ENCODE measurements at places on chromosomes 2 and 18.

GRCh38 chr18:54960197-54960596 lies 936 bp upstream of the CCDC68 start:
- no peak for DNase-seq

- DNase-seq, result peak; percentile 14
Observed at GRCh38 chr18:11947214-11948191, 33.8 kb upstream of the IMPA2 start.

- DNase-seq, result no peak
Observed at GRCh38 chr2:199485732-199486335, 28.1 kb upstream of the SATB2 start.

DNA sequence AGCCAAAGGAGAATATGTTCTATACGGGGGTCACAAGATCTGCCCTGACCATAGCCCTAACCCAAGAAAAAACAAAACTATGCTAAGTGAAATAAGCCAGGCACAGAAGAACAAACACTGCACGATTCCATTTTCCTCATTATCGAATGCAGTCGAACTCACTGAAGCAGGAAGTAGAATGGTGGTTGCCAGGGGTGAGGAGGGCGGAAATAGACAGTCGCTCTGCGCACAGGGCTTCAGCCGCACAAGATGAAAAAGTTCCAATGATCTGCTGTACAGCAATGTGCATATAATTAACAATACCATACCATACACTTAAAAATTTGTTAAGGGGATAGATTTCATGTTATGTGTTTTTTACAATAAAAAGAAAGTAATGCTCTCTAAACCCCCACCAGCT lies 257.7 kb downstream of the TXNL1 start:
- no peak for DNase-seq

DNA sequence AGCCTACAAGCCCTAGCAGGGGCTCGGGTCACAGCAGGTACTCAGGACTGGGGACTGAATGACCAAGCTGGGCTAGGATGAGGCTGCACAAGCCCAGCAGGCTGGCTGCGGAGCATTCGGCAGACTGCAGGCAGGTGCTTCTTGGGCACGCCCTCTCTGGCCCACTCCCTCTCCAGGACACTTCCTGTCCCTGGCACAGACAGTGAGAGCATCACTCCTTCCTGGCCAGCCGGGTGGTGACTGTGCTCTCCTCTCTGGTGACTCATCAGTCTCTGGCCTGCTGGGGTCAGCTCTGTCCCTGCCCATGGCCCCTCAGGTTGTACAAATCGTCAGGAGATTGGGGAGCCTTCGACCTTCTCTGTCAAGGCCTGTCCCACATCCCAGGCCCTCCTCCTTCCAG lies 22.5 kb downstream of the C1QL2 start:
- no peak for DNase-seq

DNA sequence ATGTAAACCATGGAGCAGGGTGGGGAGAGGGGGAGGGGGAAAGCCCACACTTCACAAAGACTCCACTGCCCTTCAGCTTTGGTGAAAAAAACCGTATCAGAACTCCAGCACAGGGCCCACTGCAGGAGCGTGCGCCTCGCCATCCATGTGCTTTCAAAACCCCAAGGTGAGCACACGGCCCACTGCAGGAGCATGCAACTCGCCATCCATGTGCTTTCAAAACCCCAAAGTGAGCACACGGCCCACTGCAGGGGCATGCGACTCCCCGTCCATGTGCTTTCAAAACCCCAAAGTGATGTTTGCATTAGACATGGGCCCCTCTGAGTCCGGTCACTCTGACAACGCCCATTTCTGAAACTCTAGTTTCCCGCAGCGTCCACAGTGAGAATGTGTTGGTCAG lies 7.8 kb downstream of the TXNL4A start:
- DNase-seq, result no peak

DNA sequence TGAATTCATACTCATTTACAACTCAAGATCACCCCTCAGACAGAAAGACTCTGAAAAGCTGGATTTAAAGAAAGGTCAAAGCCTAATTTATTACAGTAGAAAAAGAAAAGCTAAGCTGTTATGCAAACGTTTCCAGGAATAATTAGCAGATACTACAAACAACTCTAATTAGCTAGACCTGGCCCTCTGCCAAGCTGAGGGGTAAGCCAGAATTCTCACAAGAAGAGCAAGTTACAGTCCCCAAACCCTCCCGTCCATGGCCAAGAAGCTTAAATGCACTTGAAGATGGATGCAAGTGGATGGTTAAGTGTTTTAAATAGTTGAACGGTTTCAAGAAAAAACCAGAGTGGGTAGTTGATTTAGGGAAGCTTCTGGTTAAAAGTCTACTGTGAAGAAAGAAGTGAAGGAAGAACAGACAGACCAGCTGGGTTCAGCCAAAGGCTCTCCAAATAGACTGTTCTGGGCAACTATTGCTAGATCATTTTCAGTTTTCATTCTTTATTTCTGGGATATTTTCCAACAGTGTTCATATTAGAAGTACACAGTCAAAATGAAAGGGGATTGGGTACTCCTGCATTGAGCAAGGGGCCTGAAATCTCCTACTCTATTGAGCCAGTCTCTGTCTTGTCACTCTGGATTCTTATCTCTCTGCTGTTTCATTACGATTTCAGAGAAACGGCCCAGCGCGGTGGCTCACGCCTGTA lies 4.8 kb downstream of the LMAN2L start:
- DNase-seq, result no peak

- DNase-seq, result no peak
Observed at GRCh38 chr2:216578325-216578724, 54.9 kb upstream of the IGFBP2 start.

DNA sequence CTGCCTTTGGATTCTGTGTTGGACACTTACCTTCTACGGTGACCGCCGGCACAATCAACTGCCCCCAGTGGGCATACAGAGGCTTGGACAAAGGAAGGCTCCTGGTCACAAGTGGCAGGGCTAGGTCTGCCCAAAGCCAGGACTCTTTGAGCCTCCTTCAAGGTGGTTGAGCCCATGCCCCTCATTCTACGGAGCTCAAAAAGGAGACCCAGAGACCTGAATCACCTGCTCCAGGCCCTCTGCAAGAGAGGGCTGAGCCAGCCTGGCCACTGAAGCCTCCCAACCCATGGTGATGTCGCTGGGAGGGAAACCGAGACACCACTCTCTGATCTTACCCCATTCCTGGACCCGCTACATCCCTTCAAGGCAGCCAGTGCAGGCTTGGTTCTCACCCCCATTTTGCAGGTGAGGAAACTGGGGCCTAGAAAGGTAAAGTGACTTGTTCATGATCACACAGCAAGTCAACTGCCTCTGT lies 87.9 kb downstream of the INHBB start:
- DNase-seq, result no peak

DNA sequence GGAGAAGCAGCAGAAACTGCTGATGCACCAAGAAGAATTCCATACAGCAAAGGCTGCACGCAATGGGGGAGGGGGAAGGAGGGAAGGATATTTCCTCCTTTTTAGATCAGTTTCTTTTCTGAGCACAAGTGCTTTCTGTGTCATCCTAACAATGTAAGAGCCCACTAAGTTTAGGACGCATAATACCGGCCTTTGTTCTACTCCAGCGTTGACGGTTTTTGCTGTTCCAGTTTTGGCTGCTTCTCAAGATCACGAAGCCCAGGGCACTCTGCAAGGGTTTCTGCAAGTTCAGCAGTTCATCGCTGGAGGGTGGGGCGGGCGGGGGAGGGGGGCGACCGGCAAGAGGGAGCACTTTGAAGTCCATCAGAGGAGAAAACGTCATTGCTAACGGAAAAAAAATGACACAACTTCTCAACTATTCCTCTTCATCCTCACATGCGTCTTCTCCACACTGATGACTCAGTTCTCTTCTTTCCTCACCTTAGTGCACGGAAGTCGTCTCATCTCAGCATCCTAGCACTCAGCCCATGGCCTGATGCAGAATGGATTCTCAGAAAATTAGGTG lies 8.7 kb downstream of the FAM178B start:
- no peak for DNase-seq

- DNase-seq, result no peak
Observed at GRCh38 chr2:161159456-161160225, 587 bp upstream of the TANK start.

DNA sequence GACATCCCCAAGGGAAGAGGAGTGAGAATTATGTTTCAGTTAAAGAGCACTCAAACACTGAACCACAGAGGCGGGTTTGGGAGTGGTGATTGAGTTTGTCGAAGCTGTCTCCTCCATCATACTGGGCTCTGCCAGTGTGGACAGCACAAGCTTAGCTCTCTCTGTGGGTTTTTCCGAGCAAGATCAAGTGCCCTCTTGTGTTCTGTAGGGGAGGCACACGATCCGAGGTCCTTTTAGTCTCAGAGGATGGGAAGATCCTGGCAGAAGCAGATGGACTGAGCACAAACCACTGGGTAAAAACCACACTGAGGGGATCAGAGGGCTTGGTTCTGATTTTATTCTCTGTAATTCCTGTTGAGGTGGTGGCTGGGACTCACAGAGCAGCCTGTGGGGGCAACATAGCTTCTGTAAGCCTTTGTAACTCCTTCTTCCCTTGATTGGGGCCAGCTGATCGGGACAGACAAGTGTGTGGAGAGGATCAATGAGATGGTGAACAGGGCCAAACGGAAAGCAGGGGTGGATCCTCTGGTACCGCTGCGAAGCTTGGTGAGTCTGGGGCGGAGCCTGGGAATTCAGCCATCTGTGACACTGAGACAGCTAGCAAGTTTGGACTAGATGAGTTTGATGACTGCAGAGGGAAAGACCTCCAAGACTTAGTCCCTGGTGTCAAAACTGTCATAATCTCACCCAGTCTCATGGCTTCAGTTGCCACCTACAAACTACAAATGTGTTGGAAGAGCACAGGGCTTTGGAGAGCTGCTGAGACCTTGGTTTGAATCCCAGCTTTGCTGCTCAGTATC lies 2.0 kb downstream of the NAGK start:
- no peak for DNase-seq

GRCh38 chr18:45760462-45761036 lies 36.6 kb downstream of the SLC14A1 start:
- no peak for DNase-seq

- no peak for DNase-seq
Observed at GRCh38 chr18:78672862-78673446, 306.7 kb upstream of the SALL3 start.

DNA sequence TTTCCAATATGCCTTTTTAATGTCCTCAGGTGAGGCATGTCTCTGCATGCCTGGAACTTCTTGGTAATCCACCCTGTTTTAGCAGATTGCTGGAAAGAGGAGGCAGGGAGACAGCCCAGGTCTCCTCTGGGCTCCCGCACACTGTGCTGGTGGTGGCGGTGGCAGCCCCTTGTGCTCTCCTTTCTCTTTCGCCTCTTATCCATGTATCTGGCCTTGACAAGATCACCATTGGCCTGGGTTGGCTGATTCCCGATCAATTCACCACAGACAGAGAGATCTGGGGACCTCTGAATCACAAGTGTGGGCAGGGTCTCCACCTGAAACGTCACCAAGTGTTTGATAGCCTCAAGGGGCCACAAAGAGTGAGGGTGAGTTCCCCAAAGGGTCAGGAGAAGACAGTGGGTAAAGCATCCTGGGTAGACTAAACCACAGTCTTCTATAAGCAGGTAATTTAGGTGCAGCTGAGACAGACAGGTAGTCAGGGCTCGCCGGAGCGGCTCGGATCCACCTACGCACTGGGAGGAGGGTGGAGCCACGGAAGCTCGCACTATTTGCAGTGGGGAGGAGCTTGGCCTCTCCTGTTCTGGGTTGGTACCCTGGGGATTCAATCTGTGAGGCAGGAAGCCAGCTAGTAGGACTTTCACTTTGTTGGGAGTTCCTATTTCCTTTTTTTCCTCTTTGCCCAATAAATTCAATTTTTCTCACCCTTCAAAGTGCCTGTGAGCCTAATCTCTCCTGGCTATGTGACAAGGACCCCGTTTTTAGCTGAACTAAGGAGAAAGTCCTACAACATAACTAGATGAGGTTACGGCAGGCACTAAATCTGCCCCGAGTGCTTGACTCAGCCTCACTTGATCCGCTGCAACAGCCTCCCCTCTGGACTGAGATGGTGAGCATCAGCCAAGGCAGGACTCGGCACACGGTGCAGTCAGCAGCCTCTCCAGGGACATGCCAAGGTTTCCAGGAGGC lies 57.6 kb downstream of the SLC4A3 start:
- no peak for DNase-seq

DNA sequence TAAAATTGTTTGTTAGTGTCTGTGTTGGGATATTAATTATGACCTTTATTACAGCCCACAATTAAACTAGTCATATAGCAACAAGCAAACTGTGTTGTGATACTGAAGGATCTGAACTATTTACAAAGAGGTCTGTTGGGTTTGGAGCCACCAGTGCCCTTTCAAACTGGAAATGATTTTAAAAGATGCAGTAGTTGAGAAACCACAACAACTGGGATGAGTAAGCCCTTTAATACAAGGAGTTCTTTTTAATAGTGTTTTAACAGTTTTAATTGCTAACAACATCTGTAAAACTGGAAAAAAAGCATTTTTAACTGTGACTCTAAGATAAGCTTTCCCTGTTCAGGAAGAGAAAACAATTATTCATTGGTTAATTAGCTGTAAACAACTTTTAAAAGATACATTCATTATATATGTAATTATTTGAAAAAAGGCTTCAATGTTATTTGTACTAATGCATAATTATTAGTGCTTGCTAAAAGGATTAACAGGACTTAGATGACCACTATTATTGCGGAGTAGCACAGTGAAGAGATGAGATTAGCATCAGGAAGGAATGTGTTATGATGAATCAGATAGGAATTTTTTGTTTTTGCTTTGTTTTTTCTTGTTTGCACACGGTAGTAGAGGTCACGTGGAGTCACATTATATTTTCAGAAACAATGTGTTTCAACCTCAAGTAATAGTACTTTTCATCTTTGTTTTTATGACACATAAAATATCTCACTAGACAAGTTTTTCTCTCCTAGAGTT lies 392.7 kb upstream of the FANCL start:
- DNase-seq, result no peak

DNA sequence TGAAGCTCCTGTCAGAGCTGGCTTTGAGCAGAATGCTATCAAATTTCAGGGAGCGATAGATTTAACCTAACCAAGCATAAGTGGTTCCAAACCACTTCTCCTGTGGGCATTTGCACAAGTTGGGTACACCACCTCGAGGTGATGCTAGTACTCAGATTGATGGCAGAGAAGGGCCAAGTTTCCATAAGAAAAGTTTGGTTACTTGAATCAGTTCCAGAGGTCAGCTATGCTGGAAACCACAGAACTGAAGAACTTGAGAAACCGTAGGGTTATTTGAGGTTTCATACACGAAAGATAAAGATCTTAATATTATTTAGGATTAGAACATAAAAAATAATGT lies 238.2 kb upstream of the SOX11 start:
- no peak for DNase-seq

DNA sequence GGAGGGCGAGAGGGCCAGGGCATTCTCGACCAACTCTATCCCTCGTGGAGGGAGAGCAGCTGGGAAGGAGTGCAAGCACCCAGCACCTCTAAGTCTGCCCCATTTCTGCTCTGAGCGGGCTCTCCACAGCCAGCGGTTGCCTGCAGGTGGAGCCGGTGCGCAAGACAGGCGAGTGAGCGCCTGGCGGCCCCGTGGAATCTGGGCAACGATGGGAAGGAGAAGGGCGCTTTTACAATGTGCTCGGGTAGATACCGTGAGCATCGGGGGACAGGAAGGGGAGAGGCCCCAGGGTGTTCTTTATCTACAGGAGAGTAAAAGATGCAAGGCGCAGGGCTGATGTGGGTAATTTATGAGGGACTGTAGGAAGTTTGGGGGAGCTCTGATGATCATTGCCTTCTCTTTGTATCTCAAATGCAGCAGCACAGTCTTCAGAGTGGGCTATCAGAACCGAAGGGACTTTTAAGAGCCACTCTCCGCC lies 867 bp upstream of the TTL start:
- DNase-seq, result peak; percentile 74
